Choroid plexus epithelial cell (primary cell): ENCODE measurements at places on chromosomes 3 and 15.

DNA sequence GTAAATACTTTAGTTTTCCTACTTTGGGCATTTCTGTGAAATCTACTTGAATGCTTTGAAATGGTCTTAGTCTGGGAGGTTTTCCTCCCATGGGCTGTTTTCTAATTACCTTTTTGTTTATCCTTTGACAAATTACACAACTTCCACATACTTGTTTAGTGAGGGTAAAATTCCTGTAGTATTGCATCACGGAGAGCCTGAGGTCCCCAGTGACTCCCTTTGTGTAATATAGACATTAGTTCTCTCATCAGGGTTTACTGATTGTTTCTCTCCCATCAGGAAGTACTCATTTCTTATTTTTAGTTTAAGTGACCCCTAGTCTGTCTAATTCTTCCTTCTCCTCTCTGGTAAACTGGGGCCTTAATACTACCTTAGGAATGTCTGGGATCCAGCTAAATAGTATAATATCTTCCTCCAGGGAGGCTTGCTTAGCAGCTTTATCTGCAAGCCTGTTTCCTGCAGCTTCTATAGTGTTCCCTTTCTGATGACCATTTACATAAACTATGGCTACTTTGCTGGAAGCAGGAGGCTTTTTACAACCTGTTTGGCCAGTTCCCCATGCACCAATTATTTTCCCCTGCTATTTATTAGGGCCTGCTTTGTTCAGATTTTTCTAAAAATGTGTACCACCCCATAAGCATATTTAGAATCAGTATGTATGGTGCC is 87.2 kb upstream of the XCR1 start:
- DNase-seq, result peak; percentile 82

GRCh38 chr3:111012388-111013248 is 59.0 kb upstream of the NECTIN3 start:
- peak; percentile 19 for DNase-seq

DNA sequence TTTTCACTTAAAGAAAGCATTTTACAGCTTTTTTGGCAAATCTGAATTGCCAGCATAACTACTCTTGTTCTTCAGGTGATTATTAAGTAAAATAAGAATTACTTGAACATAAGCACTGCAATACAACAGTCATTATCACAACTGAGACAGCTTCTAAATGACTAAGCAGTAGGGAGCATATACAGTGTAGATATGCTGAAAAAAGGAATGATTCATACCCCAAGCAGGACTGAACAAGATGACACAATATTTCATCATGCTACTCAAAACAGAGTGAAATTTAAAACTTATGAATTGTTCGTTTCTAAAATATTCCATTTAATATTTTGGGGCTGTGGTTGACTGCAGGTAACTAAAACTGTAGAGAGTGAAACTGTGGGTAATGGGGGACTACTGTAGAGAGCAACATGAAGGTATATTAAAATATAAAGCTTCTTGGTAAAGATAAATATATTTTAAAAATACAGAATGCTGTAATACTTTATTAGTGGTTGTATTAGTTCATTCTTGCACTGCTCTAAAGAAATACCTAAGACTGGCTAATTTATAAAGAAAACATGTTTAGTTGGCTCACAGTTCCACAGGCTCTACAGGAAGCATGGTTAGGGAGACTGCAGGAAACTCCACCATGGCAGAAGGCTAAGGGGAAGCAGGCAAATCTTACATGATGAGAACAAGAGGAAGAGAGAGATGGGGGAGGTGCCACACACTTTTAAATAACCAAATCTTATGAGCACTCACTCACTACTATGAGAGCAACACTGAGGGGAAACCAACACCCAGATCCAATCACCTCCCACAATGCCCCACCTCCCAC is 84.8 kb downstream of the DCLK3 start:
- DNase-seq, result peak; percentile 93

DNA sequence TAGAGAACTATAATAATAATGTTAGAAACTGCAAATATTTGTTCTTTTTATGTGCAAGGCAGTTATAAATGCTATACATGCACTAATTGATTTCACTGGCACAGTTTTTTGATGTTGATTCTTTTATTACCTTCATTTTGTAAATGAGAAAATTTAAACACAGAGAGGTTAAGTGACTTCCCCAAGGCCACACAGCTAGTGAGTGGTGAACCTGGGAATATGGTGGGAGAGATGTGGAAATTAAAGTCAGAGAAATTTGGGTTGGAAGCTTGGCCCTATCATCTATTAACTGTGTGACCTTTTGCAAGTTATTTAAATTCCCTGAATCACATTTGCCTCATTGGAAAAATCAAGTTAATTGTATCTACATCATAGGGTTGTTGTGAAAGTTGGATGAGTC is 39.6 kb upstream of the AKAP13 start:
- DNase-seq, result no peak

GRCh38 chr3:96007650-96008195 is 806.7 kb upstream of the EPHA6 start:
- no peak for DNase-seq

GRCh38 chr3:147405231-147406027 is 914 bp downstream of the ZIC4 start:
- peak; percentile 51 for DNase-seq

- no peak for DNase-seq
Observed at GRCh38 chr15:62821384-62822131, 221.0 kb upstream of the TPM1 start.

- peak; percentile 27 for DNase-seq
Observed at GRCh38 chr3:55166576-55167555, 239.0 kb upstream of the LRTM1 start.

DNA sequence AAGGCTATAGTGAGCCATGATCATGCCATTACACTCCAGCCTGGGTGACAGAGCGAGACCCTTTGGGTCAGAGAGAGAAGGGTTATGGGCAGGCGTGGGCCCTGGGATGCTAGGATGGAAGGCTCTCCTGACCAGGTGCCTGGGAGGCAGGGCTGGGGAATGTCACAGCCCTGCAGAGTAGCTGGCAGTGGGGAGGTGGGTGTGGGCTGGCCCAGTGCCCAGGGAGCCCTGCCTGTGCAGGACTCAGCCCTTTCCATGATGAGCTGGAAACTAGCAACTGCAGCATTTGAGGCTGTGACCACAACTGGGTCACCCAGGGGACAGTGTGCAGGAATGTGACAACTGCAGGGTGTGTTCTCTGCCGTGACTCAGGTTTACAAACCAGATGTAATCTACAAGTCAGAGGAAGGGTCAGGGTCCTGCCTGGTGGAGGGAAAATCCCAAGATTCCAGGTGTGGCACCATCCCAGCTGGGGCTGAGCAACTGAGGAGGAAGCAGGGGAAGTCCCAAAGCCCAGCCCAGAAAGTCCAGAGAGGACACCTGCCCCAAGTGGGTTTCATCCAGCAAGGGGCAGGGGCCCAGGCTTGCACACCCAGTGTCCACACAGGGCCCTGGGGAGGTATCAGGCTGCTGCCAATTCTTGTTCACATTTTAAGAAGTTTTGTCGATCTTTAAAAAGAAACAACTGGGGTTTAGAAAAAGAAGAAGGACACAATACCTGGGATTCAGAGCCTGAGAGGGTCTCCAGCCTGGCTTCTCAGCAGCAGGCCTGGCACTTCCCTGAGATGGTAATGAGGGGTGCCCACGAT is 45.5 kb downstream of the SLC28A1 start:
- DNase-seq, result peak; percentile 54

DNA sequence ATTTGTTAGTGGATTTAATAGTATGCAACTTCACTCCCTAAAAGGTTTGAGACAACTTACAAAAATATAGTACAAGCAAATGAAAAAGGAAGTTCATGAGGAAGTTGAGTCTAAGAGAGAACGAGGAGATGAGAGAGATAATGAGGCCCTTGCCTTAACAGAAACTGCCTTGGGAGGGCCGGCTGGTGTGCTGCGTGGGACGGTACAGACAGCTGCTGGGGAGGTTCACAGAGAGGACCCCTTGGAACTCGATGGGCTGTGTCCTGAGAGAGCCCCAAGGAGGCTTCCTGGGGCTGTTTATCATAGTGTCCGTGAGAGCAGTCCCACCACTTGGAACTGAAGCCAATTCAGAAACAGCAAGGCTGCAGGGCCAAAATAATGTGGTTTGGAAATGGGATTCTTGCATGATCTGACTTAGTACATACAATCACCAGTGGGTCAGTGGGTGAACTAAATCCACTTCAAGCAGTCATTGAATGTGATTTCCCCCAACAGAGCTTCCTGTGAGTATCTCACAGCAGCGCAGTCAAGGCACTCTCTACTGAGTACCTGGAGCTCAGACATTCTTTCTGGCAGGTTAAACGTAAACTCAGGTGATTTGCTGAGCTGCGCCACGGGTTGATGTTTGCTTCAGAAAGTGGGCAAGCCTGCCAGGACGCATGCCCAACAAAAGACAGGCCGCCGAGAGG is 90.8 kb downstream of the CRTC3 start:
- DNase-seq, result peak; percentile 21

GRCh38 chr3:134197681-134198261 is 52.9 kb downstream of the RYK start:
- DNase-seq, result peak; percentile 81

GRCh38 chr15:27897481-27897880 is 201.6 kb downstream of the OCA2 start:
- no peak for DNase-seq

DNA sequence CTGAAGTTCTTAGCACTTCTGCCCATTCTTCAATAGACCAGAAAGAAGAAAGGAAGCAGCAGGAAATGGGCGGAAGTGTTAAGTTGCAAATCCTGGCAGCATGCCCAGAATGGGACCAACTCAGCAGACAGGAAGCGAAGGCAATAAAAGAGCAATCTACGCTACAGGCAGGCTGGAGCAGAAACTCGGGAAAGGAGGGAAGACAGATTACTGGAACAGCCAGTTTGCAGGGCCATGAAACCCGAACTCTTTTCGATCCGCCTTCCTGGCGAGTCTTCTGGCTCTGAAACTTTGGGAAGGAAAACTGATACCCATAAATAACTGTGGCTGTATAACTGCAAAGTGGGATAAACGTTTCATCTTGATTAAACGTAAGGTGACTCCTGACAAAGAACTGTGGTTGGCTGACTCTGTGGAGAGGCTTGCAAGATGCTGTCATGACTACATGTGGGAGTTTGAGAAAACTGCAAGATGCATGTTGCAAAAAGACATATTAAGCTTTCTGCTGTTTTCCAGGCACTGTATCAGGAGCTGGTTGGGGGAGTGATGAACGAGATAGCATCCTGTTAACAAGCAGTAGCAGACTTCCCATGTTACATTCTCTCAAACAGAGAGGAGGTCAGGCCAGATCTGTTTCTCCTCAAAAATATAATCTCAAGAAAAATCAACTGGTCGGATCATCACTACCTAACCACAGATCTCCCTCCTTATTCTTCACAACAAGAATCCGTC is 67.8 kb downstream of the FMN1 start:
- peak; percentile 97 for DNase-seq

DNA sequence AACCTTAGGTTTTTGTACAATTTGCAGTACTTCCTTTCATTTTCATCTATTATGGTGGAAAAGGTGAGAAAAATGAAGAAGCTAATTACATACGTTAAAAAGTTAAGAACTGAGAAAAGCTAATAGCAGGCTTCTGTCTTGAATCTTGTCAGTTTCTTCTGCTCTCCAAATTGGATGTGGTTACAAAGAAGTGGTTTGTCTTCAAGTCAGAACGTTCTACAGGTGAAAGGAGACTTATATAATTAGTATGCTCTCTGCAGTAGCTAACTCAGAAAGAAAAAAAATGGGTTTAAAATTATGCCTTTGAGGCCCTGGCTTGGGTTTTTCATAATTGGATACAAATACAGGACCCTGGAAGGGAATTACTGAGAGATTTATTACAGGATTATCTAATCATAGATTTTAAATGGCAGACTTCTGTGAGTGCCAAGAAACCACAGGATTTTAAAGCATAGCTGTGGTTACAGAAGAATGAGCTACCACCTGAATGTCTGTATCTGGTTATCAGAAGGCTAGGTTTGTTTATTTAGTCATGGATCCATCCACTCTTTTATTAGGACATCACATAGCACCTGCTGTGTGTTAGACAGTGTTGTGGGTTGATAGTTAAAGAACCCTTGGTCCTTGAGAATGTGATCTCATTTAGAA is 528.1 kb upstream of the MCTP2 start:
- DNase-seq, result no peak

- DNase-seq, result no peak
Observed at GRCh38 chr3:85258326-85258725, 299.5 kb downstream of the CADM2 start.

GRCh38 chr3:16496008-16496407 is 17.5 kb downstream of the RFTN1 start:
- no peak for DNase-seq

GRCh38 chr15:93803421-93804152 is 427.8 kb upstream of the MCTP2 start:
- DNase-seq, result no peak

GRCh38 chr3:134799393-134799792 is 4.3 kb downstream of the EPHB1 start:
- no peak for DNase-seq

GRCh38 chr15:58748040-58748851 is 1.3 kb downstream of the ADAM10 start:
- no peak for DNase-seq

GRCh38 chr15:99009741-99010330 is 2.2 kb upstream of the PGPEP1L start:
- peak; percentile 17 for DNase-seq

DNA sequence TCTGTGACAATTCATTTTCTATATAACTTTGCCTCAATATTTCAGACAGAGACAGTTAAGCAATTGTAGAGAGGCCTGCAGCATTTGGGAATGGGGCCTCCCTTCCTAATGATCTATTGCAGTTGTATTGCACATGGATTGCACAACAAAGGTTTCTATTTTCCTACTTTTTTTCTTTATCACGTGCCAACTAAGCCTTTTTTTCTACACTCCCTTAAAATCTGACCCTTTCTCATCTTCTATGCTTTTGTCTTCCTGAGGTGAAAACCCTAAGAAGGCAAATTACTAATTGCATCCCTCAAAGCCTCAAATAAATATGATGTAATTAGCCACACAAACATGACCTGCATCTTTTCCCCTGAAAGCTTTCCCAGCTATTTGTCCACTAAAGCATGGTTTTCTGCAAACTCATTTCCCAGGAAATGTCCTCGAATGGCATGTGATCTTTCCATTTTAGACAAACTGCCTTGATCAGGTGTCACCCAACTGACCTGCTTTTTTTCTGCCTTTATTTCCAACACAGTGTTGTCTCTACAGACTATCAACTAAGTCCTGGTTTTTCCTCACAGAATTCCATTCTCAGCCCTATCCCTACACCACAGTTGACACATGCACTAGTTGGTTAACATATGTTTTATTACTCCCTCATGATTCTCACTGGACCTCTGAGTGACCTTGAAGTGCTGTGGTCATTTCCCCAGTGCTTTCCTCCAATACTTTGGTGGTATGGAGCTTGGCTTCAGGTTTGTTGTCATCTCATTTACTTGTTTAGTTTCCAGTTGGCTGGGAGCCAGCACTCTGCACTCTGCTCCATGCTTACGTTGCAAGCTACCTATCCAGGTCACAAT is 31.9 kb upstream of the TSC22D2 start:
- peak; percentile 68 for DNase-seq

- DNase-seq, result no peak
Observed at GRCh38 chr3:17687566-17687965, 54.9 kb downstream of the TBC1D5 start.

- DNase-seq, result no peak
Observed at GRCh38 chr15:68274201-68274848, 3.2 kb upstream of the FEM1B start.

DNA sequence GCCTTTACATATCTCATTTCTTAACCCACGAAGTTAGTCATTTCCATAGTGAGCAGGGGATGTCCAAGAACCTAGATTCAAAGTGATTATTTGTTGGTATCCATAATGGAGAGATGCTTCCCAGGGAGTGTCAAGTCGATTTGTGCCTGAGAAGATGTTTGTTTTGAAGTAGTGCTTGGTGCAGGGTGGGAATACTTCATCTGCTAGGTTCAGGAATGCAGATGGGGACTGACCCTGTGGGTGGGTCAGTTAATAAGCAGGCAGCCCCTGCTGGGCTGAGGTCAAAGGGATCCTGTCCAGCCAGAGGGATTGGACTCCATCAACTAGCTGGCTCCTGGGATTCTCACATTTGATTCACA is 44.1 kb upstream of the VILL start:
- peak; percentile 73 for DNase-seq
